ENCODE measurements at places on chromosomes 3 and 15.

GRCh38 chr3:35383216-35383615, 256.1 kb upstream of the ARPP21 start:
- DNase-seq: no peak

- peak; percentile 65 for DNase-seq
These were observed 1.9 kb downstream of the SCAPER start for GRCh38 chr15:76903251-76903681.

DNA sequence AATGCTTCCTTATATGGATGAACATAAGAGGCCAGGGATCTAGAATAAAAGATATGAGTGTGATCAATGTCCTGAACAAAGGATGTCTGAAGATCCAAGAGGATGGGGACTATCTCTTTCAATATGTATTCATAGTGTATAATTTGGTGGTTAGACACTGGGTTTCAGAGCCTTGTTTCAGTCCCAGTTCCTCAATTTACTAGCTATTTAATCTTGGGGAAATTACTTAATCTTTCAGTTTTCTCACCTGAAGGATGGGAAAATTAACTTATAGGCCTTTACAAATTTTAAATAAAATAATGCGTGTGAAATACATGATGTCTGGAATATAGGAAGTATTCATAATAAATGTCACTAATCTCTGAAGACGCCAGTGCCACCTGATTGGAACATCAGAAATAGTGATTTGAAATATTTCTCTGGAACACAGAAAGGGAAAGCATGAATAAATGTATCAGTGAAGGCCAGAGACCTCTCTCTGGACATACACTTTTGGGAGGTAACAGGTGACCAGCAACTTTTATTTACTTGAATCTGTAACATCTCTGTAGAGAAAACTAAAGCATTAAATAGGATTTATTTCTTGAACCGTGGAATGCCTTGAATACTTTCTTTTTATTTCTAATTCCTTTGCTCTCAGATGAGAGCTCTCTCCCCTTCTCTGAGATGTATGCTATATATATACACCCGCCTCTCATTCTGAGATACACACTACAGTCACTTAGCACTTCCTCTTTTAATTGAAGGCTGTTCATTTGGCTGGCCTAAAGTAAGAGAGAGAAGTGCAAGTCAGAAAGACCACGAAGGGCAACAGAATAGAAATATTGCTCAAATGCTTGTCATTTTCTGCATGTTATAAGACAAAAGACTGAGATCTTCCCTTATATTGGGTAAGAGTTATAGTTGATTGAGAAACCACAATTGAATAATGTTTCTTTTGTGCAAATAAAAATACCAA, 407.1 kb downstream of the LSAMP start:
- DNase-seq: no peak

- DNase-seq: no peak
These were observed 38.8 kb upstream of the IQSEC1 start for GRCh38 chr3:13111873-13112520.

- DNase-seq: no peak
These were observed 57.2 kb upstream of the CACNA2D3 start for GRCh38 chr3:54065140-54065539.

GRCh38 chr3:100352296-100353231, 18.0 kb downstream of the NIT2 start:
- no peak for DNase-seq

- DNase-seq: no peak
These were observed 77.2 kb downstream of the IL1RAP start for GRCh38 chr3:190591080-190591479.

GRCh38 chr3:189040656-189041335, 131.0 kb upstream of the TPRG1 start:
- no peak for DNase-seq

GRCh38 chr3:125072749-125073389, 17.1 kb upstream of the HEG1 start:
- DNase-seq: no peak

DNA sequence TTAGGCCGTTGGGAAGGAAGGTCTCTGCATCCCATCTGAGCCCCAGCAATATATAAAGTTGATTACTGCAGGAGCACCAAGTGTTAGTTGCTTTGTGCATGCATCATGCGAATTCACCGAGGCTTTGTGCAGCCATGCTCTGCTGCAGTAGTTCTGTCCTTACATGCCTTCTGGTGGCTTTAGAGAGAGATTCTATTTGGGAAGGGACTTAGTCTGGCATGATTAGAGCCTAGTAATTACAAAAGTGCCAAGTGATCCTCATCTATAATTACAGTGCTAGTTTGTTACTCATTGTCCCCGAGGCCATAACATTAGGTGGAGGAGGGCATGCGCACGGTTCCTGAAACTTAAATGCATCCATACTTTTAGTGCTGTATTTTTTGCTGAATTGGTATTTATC, 353.6 kb downstream of the CNTN4 start:
- no peak for DNase-seq

DNA sequence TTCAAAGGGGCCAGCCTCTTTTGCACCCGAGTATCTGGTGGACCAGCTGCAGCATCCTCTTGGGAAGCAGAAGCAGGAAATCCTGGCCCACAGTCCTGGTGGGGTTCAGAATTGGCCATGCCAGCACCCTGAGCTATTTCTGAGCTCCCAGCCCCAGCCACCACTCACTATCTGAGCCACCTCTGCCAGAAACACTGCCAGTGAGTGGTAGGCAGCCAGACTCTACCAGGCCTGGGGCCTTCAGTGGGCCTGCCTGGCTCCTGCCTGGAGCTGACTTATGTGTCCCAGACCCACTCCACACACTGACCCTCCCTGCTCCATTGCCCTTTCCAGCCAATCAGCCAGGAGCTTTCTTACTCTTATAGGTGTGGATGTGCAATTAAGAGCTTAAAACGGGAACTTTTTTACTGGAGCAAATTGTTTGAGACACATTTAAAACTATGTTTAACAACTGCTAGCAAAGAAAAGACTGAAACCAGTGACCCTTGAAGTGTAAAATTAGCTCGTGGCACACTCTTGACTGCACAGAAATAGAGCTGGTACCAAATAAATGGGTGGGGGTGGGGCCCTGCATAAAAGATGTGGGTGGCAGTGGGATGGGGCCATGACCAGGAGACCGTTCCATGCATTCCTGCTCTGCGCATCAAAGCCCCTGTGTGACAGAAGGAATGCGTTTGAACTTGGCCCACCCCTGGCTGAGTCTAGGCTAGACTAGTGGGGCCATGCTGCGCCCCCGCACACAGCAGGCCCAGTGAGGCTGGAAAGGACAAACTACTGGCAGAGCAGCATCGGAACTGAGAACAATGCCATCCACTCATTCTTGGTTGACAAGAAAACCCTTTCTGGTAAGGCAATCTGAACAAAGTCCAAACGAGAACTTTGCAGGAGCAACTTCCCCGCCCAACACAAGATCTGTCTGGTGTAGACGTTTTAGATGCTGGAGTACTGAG, 48.0 kb downstream of the CTNNB1 start:
- DNase-seq: no peak

DNA sequence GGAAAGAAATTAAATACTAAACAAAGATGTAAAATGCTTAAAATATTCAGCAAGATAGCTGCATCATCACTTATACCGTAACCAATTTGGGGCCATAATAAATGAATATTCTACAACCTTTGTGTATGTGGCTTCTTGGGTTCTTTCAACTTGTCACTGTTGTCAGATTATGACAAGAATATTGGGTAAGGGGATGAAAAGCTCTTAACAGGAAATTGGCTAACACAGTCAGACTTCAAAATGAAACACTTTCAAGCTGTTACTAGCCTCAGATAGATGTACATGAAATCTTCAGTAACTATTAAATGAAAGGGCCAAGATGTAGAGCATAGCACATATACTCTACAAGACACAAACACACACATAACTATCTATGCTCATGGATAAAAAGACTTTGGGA, 38.7 kb upstream of the ZNF385D start:
- DNase-seq: no peak

- peak; percentile 81 for DNase-seq
These were observed 51.6 kb upstream of the CP start for GRCh38 chr3:149273096-149273751.

Data from activated CD4-positive, alpha-beta T cell treated with anti-CD3 and anti-CD28 coated beads, Interleukin-2, amount 10 ng/mL, durations not matched to agents 24 days and 14 days (primary cell).